ELF-1 (cell line): ENCODE measurements at places on chromosomes 2 and 18.

- no peak for DNase-seq
These were observed 9.9 kb downstream of the GLI2 start for GRCh38 chr2:120745420-120746111.

- DNase-seq, result no peak
These were observed 272.4 kb upstream of the DPP10 start for GRCh38 chr2:114170070-114170469.

DNA sequence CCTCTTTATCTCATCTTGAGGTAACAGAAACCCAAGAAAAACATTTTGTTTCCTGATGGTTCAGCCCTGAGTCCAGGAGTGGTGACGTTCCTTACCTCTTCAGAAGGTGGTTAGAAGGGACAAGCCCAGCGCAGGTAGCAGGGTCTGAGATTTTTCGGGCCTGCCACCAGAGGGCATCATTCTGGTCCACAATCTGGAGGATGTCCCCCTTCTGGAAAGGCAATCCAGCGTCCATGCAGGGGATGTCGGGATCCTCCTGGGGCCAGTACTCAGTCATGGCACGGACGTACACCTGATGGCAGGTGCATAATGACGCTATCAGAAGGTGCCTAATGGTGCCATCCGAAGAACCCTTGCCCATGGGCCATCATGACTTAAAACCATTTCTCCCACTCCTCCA is 17.7 kb downstream of the MPP4 start:
- DNase-seq, result peak; percentile 72

GRCh38 chr2:160628811-160629210 is 135.2 kb upstream of the RBMS1 start:
- no peak for DNase-seq

GRCh38 chr2:129192841-129193253 is 786.6 kb upstream of the RAB6C start:
- DNase-seq, result peak; percentile 65

- DNase-seq, result no peak
These were observed 70.9 kb downstream of the PIEZO2 start for GRCh38 chr18:11078491-11078890.

DNA sequence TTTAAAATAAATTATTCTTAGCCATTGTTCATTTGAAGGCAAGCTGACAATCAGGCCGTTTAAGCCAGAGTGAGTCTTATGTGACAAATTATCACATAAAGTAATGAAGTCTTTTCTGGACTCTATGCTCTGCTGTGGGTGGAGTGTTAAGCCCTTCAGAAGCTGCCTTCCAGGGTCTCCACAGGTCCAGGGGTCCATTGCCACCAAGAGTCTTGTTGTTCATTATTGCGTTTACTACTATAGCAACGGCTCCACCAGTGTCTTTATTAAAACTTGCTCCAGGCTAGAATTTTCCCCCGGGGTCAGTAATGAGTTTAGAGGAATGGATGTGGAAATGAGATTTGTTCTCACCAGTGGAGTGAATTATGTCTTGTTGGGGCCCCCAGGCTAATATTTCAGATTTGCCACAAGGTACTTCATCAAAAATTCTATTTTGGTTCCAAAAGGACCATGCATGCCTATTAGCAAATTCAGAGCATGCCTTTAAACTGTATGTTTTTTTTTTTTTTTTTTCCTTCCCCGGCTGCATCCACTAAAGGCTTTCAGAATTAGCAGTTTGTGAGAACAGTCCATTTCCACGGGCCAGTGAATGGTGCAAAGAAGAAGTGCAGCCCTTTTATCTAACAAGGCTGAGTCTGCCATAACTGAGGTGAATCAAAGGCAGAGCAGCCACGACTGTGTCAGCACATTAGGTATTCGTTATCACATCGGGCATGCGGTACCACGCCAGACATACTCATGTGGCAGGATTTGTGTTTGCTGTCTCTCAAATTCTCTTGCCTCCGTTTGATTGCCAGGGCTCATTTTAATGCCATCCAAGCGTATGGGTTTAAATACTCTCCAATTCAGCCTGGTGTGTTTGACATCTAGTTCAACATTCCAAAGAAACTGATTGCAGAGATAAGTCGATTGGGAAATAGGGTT is 26.2 kb upstream of the LRRTM1 start:
- no peak for DNase-seq

DNA sequence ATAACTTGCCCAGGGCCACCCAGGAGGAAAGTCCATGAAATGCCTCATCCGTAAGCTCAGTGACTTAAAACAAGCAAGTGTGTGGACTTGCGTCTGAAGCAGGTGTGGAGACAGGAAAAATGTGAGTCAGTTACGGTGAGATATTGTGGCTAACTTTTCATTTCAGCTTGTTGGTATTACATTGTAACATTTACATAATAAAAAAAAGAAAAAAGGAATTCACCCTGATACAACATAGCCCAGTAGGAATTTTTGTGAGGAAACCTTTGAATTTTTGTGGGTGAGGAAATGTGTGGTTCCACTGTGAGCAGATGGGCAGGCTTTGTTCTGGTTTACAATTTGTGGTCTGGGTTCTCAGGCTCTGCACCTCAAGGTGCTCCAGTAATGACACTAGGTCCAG is 33.7 kb upstream of the LYPD6B start:
- DNase-seq, result no peak

GRCh38 chr2:68762665-68763064 is 28.1 kb downstream of the ARHGAP25 start:
- peak; percentile 23 for DNase-seq

DNA sequence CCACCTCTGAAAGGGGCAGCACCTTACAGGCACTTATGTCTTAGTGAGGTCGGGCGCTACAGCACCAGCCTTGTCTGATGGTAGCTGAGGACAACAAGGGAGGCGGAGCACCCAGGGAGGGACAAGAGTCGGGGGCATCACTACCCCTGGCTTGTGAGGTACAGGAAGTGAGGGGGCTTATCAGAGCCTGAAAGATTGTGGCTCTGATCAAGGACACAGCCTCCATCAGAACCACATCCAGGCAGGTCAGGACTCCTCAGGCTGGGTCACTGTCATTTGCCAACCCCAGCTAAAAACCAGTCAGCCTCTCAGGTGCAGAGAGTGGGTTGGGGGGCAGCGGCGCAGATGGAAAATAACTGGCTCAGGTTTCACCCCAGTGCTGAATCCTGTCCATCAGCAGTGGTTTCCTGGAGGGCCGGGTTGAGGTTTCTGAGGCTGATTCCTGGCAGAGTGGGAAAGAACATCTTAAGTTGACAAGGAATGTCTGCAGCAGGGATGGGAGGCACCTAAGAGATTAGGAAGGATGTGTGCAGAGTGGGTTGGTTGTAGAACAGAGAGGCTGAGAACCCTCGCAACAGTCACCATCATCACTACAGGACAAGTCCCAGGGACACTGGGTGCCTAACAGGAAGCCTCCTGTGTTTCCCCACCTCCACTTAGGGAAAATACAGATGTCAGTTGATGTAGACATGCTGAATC is 45.3 kb downstream of the FBLN7 start:
- no peak for DNase-seq

DNA sequence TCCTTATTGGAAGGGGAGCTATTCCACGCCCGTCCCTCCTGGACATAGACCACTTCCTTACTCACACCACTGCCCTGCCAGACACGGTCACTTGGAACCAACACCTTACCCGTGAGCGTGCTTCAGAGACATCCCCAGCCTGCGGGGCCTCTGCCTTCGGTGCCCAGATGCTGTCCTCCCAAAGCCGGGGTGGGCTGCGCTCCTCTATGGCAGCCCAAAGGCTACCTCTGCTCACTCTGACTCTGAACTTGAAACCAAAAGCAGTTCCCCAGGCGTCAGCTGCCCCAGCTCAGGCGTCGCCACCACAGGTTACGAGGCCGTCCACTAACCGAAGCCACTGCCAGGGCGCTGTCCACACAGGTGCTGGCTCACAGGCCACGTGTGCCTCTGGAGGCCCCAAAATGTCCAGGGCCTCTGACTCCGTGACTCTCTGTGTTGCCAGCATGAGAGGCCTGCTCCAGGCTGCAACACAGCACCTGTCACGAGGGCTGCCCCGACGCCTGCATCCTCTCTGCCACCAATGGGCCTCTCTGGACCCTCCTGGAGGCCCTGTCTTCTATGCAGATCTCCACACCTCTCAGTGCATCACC is 23.8 kb downstream of the HDAC4 start:
- no peak for DNase-seq

- no peak for DNase-seq
These were observed 24.6 kb downstream of the DOCK10 start for GRCh38 chr2:225017713-225018112.

GRCh38 chr18:64566456-64566855 is 417.6 kb upstream of the LINC00305 start:
- DNase-seq, result no peak

DNA sequence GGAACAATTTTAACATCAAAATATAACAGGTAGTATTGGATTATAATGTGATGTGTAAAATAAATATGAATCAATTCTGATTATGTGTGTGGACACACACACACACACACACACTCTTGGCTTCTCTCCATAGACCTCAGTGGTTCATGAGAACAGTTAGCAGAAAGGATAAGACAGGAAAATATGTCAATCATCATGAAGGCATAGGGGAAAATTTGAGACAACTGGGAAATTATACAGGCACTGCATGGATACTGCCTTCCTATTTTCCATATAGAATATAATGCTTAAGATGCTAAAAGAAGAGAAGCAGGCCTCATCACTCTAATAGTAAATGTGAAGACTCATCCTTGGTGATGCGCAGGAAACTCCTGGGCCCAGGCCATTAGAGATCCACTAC is 884.5 kb downstream of the SUCLG1 start:
- DNase-seq, result no peak

DNA sequence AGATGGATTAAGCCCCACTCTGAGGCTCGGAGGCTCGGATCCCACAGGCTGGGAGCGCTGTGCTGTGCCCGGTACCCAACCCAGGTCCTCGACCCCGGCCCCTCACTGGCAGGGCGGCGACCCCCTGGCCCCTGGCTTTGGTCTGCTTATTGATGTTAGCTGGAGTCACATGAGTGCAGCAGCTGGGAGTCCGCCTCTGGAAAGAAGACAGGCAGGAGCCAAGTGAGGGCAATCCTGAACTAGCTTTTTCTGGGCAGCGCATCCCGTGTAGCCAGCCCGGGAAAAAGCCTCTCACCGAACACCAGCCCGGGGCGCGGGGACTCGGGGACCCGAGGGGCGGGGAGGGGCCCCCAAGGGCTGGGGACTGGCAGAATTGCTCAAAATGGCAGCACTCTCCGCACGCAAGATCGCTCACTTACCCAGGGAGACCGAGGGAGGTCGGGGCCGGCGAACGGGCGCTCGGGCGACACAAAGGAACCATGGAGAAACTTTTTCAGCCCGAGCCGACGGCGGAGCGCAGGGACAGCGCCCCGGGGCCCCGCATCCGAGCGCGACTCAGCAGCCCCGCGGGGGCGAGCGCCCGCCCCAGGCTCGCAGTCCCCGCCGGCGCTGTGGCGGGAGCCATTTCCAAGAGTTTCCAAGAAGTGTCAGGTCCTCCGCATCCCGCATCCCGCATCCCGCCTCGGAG is 567 bp downstream of the TMEM200C start:
- peak; percentile 28 for DNase-seq

DNA sequence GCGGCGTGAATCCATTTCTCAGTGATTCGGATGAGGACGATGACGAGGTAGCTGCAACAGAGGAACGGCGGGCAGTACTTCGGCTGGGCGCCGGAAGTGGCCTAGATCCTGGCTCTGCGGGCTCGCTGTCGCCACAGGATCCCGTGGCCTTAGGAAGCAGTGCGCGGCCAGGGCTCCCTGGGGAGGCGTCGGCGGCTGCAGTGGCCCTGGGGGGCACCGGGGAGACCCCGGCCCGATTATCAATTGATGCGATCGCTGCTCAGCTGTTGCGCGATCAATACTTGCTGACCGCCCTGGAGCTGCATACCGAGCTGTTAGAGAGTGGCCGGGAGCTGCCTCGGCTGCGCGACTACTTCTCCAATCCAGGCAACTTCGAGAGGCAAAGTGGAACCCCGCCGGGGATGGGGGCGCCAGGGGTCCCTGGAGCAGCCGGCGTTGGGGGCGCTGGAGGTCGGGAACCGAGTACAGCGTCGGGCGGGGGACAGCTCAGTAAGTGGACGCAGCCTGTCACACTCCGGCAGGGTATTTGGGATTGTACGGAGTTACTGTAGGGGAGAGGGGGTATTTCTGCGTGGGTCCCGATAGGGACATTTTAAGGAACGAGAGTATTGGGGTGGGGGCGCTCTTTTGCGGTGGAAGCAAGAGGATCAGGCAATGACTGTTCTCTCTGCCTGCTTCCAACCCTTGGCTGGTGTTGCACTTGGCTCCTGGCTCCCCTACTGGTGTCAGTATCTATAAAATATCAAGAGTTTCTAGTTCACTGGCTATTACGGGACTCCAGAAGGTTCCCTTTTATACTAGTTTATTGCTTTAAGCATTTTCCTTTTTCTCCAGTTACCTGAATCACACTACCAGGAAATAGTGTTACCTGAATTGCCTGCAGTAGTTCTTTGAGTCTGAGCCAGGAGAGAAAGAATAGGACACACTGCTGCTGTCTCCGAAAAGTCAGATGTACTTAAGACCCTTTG is 772 bp downstream of the RELCH start:
- no peak for DNase-seq

GRCh38 chr18:44732238-44732563 is 51.5 kb downstream of the SETBP1 start:
- DNase-seq, result no peak

DNA sequence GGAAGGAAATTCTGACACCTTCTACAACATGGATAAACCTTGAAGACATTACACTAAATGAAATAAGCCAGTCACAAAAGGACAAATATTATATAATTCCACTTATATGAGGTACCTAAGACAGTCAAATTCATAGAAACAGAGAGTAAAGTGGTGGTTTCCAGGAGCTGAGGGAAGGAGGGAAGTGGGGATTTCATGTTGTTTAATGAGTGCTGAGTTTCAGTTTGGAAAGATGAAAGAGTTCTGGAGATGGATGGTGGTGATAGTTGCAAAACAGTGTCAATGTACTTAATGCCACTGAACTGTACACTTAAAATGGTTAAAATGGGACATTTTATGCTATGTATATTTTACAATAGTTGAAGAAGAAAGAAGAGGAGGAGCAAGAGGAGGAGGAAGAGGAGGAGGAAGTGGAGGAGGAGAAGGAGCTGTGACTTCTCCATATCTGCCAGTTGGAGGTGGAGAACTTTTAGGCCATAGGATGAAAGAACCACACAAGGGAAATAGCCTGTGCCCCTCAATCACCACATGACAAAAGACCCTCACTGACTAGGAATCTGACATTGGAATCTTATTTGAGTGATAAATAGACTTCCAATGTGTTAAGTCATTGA is 55.3 kb upstream of the LGALSL start:
- DNase-seq, result no peak
